ENCODE measurements at places on chromosomes 2 and 18.
A peak's percentile ranks its signal among the peaks of the same experiment; 100 is the strongest.

- no peak for DNase-seq
These were observed 66.3 kb upstream of the GPR45 start for GRCh38 chr2:105175231-105175630.

- no peak for DNase-seq
These were observed 212.0 kb upstream of the NABP1 start for GRCh38 chr2:191465766-191466420.

DNA sequence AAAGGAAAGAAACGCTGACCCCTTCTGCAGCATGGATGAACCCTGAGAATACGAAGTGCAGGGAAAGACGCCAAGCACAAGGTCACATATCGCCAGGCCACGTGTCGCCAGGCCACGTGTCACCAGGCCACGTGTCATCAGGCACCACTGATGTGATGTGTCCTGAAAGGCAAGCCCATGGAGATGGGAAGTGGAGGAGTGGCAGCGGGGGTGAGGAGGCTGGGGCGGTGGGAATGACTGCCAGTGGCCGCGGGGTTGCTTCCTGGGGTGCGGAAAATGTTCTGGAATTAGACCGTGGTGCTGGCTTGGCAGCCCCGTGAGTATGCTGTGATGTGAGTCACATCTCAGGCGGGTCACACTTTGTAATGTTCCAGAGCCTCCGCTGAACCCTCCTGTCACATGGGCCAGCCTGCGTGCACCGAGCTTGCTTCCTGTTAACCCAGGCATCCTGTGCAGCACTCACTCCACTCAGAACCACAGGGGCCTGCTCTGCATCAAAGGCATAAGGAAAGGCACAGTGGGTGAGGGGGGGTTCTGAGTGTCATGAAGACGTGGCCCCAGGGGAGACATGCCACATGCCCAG, 39.0 kb downstream of the SLC66A2 start:
- DNase-seq: no peak

- DNase-seq: no peak
These were observed 30.3 kb downstream of the ASAP2 start for GRCh38 chr2:9236867-9237266.

GRCh38 chr2:26412091-26412673, 10.5 kb downstream of the DRC1 start:
- no peak for DNase-seq

- DNase-seq: peak; percentile 8
These were observed 12.8 kb downstream of the NOSTRIN start for GRCh38 chr2:168814939-168815907.

- DNase-seq: no peak
These were observed 387.9 kb upstream of the POU3F3 start for GRCh38 chr2:104465981-104466380.

GRCh38 chr2:47271054-47272000, 116.2 kb upstream of the STPG4 start:
- DNase-seq: no peak

GRCh38 chr18:11923450-11923849, 15.3 kb upstream of the MPPE1 start:
- DNase-seq: no peak

- peak; percentile 99 for DNase-seq
These were observed 17.7 kb downstream of the IWS1 start for GRCh38 chr2:127508631-127509034.

- DNase-seq: no peak
These were observed 16.8 kb upstream of the TMEM37 start for GRCh38 chr2:119414894-119415293.

DNA sequence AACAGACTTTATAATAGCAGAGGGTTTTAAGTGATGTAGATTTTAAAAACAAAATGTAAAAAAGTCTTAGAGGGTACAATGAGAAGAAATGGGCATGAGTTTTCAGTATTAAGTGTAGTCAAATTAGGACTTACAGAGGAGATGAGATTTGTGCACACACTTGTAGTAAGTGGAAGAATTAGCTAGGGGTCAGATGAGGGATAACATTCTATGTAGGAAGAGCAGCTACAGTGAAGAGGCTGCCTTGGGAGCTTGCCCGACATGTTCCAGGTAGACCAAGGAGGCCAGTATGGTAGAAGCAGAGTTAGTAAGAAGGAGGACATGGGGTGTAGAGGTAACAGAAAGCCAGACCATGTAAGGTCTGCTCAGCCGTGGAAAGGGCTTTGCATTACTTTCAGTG, 189.2 kb upstream of the DSEL start:
- no peak for DNase-seq

GRCh38 chr2:216863946-216864345, 4.1 kb upstream of the TNP1 start:
- no peak for DNase-seq

DNA sequence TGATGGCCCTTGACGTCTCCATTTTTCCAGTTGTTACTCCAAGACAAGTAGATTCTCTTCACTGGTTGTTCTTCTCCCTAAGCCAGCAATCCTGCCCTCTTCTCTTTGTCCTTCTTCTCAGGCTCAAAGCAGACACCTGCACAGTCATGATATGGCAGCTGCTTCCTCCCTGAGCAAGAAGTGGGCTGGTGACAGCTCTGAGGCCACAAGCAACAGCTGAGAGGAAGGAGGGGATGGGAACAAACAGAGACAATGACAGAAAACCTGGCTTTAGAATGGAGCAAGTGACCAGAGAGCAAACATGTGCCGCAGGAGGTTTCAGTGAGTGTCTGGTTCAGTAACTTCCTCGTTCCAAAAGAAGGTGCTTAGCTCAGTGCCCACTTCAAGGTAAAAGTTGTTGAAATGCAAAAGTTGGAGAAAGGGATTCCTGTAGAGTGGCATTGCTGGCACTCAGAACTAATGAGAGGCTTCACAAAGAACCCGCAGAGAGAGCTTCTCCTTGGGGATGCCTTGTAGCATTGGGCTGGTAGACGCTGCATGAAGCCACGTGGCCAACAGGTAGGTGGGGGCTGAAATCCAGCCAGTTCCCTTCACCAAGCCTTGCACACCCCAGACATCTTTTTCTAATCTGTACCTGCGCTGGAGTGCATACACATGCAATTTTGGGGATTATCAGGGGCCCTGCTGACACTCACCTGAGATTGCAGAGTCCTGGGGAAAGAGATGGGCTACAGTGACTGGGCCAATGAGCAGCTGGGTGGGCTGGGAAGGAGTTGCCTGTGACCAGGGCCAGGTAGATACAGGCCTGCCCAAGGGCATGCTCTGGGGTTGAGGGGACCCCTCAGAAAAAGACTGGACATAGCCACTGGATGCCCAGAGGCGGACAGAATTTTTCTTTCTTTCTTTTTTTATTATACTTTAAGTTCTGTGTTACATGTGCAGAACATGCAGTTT, 153.3 kb upstream of the RAB12 start:
- no peak for DNase-seq

DNA sequence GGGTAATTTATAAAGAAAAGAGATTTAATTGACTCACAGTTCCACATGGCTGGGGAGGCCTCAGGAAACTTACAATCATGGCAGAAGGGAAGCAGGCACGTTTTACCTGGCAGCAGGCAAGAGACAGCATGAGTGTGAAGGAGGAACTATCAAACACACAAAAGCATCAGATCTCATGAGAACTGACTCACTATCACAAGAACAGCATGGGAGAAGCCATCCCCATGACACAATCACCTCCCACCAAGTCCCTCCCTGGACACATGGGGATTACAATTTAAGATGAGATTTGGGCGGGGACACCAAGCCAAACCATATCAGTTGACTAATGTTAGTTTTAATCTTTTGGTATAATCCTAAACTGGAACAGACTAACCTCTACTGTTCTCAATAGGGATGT, 49.1 kb upstream of the CPO start:
- no peak for DNase-seq

DNA sequence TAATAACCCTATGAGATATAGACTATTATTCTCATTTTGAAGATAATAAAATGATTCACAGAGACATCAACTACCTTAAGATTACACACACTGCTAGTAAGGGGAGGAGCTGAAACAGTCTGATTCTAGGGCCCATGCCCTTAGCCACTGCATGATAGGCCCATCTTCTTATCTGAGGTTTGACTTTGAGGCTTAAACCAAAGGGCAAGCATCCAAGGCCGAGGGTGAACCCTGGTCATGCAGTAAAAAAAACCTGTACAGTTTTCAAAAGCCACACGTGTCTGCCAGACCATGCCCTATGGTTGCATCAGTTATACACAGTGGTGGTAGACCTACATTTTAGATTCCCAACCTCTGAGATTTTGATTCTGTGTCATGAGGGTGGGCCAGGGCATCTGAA, 44.8 kb downstream of the POLE4 start:
- no peak for DNase-seq

DNA sequence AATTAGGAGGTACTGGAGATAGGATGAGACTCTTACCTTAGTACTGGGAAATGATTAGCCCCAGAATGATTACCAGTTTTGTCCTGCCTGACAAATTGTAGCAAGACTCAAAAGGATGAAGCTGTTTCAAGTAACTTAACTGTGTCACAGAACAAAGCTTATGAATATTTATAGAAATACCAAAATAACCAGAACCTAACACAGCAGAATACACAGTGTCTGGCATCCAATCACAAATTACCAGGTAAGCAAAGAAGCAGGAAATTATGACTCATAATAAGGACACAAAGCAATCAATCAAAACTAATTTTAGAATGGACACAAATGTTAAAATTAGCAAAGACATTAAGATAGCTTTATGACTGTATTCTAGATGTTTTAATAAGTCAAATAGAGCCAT, 91.9 kb downstream of the CTNNA2 start:
- DNase-seq: no peak

DNA sequence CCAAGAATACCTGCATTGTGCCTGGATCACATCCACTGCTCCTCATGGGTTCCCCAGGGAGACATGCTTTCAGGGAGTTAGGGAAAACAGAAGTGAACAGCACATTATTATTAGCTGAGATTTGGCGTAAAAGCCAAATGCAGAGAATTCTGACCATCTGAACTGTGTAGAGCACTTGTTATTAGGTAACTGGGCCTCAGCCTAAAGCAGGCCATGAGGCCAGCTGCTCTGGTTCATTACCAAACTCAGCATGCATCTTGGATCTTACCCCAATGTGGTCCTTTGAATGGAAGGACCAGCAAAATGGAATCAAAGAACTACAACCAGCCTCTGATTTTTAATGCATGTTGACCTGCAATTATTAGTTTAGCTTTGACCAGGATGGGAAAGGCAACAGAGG, 322.3 kb downstream of the KCNS3 start:
- DNase-seq: no peak

GRCh38 chr18:67134911-67135310, 381.6 kb downstream of the DSEL start:
- no peak for DNase-seq

GRCh38 chr2:230410861-230411569, 5.0 kb upstream of the SP100 start:
- no peak for DNase-seq

GRCh38 chr2:5064687-5065086, 627.5 kb upstream of the SOX11 start:
- DNase-seq: no peak

GRCh38 chr2:102070058-102070642, 72.4 kb upstream of the IL1R1 start:
- DNase-seq: no peak

- no peak for DNase-seq
These were observed 576.0 kb downstream of the LRP1B start for GRCh38 chr2:141554810-141555209.

- DNase-seq: no peak
These were observed 858.5 kb upstream of the PIK3C3 start for GRCh38 chr18:41096504-41096903.

DNA sequence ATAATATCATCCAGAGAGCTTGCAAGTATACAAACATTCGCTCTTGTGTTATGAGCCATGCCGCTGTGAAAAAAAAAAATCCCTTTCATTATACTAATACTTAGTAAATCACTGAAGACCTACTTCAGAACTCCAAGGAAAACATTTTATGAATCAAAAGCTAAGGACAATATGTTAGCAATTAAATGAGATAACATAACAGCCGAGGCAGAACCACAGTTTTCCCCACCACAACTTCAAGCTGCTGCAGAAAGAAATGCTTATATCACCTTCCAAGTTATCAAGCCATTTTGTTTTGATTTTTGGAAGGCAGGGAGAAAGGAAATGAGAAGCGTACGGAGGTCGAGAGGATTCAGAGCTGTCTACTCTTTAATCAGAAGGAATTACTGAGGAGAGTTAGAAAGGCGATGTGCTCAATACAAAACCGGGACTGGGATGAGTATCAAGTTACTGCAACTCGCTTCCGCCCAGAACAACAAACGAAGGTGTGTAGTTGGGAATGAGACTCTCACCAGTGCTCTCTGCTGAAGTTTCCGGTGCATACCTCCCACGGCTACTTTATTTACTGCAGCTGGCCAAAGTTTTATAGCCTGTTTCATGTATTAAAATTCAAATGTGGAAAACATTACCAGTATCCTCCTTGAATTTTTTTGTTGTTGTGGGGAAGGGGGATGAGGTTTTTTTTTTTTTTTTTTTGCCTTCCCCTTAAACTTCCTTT, 292.2 kb upstream of the CCDC68 start:
- DNase-seq: no peak

DNA sequence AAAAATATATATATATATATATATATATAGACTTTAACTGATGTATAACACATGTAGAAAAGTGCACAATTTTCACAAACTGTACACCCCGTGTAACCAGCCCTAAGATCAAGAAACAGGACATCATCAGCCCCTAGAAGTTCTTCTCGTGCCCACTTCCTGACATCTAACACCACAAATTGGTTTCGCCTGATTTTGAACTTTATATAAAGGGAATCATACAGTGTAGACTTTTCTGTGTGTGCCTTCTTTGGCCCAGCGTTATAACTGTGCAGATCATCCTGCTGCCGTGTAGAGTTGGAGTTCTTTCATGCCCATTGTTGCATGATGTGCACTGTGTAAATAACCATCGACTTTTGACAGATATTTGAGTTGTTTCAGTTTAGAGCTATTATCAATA, 41.0 kb downstream of the SMAD7 start:
- no peak for DNase-seq

DNA sequence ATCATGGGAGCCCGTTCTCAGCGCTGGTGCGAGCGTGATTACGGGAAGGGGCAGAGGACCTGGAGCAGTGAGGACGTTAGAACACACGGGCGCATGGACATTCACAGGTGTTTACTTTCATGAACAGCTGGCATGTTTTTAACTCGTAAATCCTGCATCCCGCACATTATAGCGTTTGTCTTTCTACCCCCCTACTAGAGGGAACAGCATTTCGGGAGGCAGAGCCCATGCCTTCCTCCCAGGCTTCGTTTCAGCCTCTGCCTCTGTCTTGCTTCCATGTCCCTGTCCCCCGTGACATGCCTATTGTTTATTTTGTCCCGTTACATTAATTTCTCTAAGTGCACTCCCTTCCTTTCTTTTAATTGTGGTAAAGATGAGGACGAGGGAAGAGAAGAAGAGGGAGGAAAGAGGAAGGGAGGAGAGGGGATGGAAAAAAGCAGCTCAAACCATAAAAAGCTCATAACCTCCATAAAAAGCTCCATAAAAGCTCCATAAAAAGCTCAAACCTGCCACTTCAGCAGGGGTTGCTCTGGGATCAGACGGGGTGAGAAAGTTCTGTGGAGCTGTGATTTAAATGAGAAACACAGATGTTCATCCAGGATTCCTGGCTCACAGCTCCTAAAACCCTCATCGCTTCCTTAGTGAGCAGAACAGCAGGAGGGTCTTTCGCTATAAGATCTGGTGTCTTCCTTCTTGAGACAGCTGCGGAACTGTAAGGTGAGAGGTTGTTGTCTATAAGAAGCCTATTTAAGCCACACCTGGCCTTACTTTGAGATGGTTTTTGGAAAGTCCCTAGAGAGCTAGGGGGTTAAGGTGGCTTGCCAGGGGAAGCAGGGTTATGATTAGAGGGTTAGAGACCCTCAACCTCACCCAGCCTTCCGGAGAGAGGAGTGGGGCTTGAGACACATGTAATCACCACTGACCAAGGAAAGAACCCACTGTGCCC, 66.6 kb upstream of the SNTG2 start:
- no peak for DNase-seq
